Activated CD4-positive, CD25-positive, alpha-beta regulatory T cell treated with anti-CD3 and anti-CD28 coated beads, Interleukin-2, amount 50 U/mL, for 16 hours (primary cell): ENCODE measurements at places on chromosomes 3 and 15.
A peak's percentile ranks its signal among the peaks of the same experiment; 100 is the strongest.

- no peak for DNase-seq
Observed at GRCh38 chr3:160720123-160720746, 35.8 kb upstream of the PPM1L start.

DNA sequence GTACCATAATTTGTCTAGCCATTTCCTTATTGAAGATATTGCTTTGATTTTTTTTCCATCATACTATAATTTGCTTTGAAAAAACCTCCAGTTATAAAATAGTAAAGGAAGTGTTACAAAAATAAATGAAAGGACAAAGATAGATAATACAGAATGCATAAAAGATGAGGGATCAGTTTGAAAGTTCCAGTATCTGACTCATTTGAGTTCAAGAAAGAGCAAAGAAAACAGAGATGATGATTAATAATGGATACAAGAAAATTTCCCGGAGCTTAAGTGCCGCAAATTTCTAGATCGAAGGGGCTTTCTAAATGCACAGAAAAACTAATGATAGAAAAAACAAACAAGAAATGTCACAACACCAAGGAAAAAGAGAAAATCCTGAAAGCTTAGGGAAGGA is 4.3 kb downstream of the WDR48 start:
- no peak for DNase-seq

DNA sequence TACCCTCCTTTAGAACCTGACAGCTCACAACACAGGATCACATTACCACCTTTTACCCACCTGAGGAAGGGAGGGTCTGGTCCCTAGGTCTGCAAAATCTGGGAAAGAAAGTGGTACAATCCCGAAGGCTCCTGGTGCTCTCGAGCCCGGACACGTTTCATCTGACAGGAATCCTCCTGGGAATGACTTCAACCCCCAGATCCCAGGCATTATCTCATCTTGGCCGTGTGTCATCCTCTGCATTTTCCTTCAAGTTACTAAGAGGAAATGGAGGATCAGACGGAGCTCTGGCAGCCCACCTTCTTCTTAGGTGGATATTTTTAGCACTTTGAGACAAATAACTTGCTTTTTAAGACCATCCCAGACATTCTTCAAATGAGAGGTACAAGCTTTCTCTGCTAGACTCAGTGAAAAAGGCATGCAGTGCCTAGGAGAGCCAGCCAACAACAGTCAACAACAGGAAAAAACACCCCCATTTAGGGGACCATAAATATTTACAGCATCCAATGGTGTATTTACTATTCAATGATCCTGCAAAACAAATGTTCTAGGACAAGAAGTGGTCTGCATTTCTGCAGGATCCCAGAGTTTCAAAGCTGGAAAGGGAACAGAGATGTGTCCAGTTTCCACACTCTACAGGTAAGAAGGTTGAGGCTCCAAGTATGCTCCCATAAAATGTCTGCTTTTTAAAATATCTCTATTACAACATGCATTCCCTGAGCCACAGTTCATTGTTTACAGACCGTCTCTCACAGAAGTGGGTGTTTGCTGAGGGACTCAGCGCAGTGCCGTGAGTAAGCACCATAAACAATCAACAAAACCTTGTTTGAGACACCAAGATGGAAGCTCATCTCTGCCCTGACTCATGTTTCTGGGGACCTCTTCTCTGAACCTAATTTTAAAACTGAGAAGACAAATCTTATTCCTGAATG is 38.3 kb upstream of the ARHGEF3 start:
- DNase-seq, result no peak

- DNase-seq, result no peak
Observed at GRCh38 chr15:39908186-39908585, 11.9 kb downstream of the GPR176 start.

GRCh38 chr15:99749386-99749785 is 16.1 kb upstream of the LYSMD4 start:
- DNase-seq, result no peak

GRCh38 chr15:39781147-39781966 is 1.3 kb downstream of the FSIP1 start:
- no peak for DNase-seq

GRCh38 chr3:73729969-73730440 is 105.3 kb upstream of the PDZRN3 start:
- DNase-seq, result no peak

- DNase-seq, result no peak
Observed at GRCh38 chr3:48560648-48561018, 2.9 kb downstream of the UCN2 start.

- DNase-seq, result no peak
Observed at GRCh38 chr15:71237456-71238188, 122.4 kb downstream of the THSD4 start.

- no peak for DNase-seq
Observed at GRCh38 chr3:127339928-127340861, 52.3 kb upstream of the PRR20G start.

DNA sequence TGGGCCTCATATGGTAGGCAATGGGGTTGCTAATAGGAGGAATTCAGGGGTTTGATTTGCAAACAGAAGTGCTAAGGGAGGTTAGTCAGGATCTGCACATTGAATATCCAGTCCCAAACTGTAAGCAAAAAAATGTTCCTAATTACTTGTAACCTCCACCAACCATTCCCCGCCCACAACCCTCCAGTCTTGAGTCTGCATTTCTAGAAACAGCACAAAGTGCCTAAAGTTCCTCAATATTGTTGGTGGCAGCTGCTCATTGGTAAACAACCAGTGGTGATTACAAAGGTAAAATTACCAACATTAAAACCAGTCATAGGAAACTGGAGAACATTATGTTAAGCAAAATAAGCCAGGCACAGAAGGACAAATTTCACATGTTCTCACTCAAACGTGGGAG is 18.9 kb downstream of the HDC start:
- DNase-seq, result no peak

GRCh38 chr3:71241246-71241901 is 342.2 kb downstream of the FOXP1 start:
- no peak for DNase-seq

DNA sequence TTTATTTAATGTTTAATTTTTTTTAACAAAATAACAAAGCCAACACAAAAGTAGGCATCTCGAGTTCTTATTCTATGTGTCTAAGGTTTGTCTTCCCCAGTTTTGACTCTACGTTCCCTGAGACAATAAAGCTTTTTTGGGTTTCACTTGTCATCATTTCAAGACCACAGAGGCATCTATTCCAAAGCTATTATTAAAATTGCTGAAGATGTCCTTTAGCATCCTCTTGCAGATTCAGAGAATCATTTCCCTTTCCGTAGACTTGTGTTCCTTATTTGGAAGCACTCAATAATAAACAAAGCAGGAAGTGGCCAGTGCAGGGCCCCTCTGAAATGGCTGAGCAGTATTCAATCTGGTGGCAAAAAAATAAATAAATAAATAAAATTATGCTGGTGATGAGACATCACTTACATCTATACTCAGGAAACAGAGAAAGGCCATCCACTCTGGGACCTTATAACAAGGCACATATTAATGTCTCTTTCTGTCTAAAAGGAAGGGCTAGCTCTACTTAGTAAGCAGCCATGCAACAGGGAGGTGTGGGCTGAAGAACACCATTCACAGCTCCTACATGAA is 362.3 kb downstream of the WDR72 start:
- no peak for DNase-seq

- no peak for DNase-seq
Observed at GRCh38 chr3:99909714-99910495, 92.2 kb downstream of the CMSS1 start.

DNA sequence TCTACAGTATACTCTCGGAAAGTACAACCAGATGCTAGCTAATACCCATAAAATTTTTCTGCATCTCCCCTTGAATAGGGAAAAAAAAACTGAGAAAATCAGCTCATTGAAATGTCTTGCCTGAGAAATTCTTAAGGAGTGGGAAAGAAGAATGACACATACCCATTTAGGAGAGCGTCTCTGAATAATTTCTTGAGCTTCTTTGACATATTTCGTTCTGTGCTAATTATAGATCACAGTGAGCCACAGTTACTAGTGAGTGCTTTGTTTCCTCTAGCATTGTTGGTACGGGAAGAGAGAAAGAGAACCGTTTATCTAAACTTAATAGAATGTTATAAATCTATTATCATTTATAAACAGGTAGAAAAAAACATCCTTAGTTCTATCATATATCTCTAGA is 588.4 kb downstream of the UNC13C start:
- no peak for DNase-seq

GRCh38 chr3:195187609-195188425 is 83.1 kb downstream of the XXYLT1 start:
- DNase-seq, result no peak

- DNase-seq, result no peak
Observed at GRCh38 chr3:49410846-49411534, 786 bp downstream of the RHOA start.

GRCh38 chr3:116124166-116124565 is 321.1 kb downstream of the LSAMP start:
- DNase-seq, result no peak

- no peak for DNase-seq
Observed at GRCh38 chr15:64637412-64637811, 138.0 kb downstream of the RBPMS2 start.

- DNase-seq, result no peak
Observed at GRCh38 chr3:160691962-160692361, 15.0 kb downstream of the ARL14 start.

- no peak for DNase-seq
Observed at GRCh38 chr15:26590676-26591075, 182.2 kb downstream of the GABRB3 start.

GRCh38 chr3:30400926-30401325 is 205.5 kb upstream of the TGFBR2 start:
- DNase-seq, result no peak

DNA sequence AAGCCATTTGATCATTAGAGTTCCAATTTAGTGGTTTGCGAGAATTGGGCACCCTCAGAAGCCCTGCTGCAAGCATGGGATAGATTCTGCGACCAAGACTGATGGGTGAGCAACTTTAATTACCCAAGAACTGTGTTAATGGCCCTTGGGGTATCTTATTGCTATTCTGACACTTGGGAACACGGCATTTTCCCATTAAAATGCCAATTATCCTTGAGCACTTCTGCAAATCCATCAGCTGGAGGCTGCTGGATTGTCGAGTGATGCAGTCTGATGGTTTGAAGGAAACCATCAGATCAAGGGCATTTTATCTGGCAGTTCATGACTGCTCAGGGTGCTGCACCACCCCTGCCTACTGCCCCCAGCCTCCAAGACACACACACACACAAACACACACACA is 183.6 kb upstream of the PROK2 start:
- no peak for DNase-seq

- DNase-seq, result no peak
Observed at GRCh38 chr3:94173673-94174434, 111.0 kb downstream of the NSUN3 start.

- no peak for DNase-seq
Observed at GRCh38 chr3:88005066-88005465, 53.7 kb downstream of the CGGBP1 start.

GRCh38 chr3:44363591-44363990 is 25.0 kb downstream of the TCAIM start:
- no peak for DNase-seq

GRCh38 chr15:48703544-48703943 is 58.0 kb upstream of the FBN1 start:
- DNase-seq, result no peak

DNA sequence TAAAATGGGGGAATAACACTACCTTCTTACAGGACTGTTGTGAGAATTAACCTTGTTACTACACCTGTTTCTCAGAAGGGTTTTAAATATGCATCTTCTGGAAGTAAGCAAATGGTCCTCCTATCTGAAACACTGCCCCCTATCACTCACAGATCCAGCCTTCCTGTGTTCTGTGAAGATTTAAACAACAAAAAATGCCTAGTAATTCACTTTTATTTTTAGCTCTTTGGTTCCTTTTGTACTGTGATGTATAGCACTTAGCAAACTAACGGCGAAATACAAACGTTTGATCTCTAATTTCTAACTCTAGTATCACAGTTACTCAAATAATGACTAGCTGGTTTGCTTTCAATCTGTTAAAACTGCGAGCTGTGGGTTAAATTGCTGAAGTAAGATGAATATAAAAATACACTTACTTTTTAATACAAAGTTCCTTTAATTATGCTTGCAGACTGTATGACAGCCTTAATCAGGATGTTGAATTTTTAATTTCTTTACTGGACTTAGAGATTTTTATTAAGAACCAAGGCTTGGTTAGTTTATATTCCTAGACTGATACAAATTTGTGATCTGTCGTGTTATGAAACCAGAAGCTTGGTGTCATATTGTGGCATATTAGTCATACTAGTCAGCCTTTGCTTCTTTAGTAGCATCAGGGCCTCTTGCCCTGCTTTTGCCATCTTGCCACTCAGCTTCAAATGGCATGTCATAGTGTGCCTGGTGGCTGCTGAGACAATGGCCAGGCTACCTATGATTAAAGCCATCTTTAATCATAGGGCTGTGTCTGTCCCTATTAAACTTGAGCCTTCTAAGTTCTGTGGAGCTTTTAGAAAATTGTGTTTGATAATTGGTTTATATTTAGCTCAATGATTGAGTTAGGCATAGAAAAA is 9.2 kb downstream of the EIF3J start:
- peak; percentile 28 for DNase-seq

GRCh38 chr3:143970773-143971358 is 757 bp upstream of the DIPK2A start:
- DNase-seq, result no peak

DNA sequence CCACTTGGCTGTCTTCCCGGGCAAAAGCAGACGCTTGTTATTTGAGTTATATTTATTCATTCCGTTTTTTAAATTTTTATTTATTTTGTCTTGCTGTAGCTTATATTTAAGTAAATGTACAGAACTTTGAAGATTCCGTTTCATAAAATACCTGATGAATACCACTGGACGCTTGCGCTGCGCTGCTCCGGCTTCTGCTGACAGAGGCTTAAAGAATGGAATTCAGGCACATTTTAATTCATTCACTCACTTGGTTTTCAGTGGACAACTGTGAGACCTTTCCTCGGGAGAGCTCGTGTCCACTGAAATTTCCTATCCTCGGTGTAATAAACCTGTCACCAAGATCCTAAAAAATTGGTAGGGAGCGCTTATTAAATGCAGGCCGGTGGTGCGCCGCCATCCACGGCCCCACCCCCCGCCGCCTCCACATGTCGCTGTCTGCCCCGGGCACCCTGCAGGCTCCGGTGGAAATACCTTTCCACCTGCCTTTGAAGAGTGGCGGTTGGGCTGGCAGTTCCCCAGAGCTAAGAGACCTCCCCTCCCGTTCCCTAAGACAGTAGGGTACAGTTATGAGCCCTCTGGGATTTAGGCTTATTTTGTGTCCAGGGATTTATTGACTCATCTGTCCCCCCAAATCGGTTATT is 62.5 kb upstream of the UBE2E1 start:
- DNase-seq, result no peak

GRCh38 chr3:15205934-15206661 is at the start of gene CAPN7:
Gene CAPN7, plus strand, starts transcription at chr3:15206246. Its CDS starts 250 bp downstream, at chr3:15206496.
- peak; percentile 87 for DNase-seq

- no peak for DNase-seq
Observed at GRCh38 chr3:110021659-110022058, 684.3 kb upstream of the DPPA4 start.

GRCh38 chr15:98658831-98659699 is 10.7 kb downstream of the IGF1R start:
- no peak for DNase-seq

GRCh38 chr3:195114786-195115599 is 156.0 kb downstream of the XXYLT1 start:
- DNase-seq, result no peak

GRCh38 chr3:5051772-5052171 is 70.3 kb upstream of the ARL8B start:
- DNase-seq, result no peak
